ENCODE measurements at places on chromosomes 5 and 9. TPM values are rescaled to one million over a fixed set of nuclear protein-coding genes. Genes with fewer than 3 reads are reported as not detected.

- no peak for ATAC-seq
Measured at GRCh38 chr5:155726267-155726666, 600.7 kb upstream of the SGCD start.

DNA sequence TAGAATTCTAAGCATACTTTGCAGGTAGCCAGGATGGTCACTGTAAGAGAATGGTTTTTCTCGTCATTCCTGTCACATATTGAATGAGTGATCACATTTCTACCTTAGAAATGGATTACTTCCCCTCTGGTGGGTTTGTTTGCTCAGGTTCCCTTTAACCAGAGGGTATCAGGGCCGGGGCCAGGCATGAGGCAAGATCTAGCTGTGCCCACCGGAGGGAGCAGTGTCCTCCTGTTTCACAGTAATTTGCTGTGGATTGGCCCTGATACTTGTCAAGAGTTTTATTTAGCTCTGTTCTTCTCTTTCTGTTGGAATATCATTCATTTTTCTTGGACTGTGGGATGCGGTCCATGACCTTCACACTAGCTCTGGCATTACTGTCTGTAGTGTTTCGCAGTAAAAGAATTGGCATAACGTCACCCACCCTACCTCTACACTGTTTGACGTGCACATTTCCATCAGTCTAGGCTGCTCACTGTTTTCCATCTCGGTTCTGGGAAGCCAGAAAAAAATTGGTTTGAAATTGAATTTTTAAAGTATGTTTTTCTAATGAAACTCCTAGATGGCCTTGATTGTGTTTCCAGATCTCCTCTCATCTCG lies 42.4 kb upstream of the ZBED3 start:
- no peak for ATAC-seq

GRCh38 chr9:92141144-92142129 lies 26.2 kb upstream of the SPTLC1 start:
- ATAC-seq = peak; percentile 40

- peak; percentile 23 for ATAC-seq
Measured at GRCh38 chr5:139651853-139652787, 4.0 kb downstream of the CXXC5 start.

DNA sequence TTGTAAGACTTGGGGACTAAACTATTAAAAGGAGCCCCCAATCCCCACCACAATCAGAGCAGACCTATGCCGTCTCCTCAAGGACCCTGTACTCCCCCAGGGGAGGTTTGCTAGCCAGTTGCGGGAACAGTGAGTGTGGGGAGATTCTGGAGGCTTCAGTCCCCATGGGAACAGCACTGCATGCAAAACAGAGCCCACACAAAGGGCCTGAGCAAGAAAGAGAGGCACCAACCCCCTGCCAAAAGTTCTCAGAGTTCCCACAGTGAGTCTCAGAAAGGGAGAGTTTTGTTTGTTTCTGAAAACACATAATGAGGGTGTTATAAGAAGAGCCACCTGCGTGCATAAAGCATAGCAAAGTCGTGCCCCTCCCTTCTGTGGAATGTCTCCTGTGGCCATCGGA lies 56.6 kb downstream of the CFAP90 start:
- no peak for ATAC-seq

GRCh38 chr5:64612344-64612961 lies 77.8 kb upstream of the SHISAL2B start:
- ATAC-seq = peak; percentile 39

GRCh38 chr9:129483415-129484351 lies 137.2 kb downstream of the C9orf50 start:
- ATAC-seq = peak; percentile 45

The PCDHGA7 gene
- 1.6 TPM for total RNA-seq

The ADGRD2 gene
- total RNA-seq = 0.08 TPM
